Naive B cell (primary cell): ENCODE measurements at places on chromosomes 11 and 22. TPM values are rescaled to one million over a fixed set of nuclear protein-coding genes. Genes with fewer than 3 reads are reported as not detected.

DNA sequence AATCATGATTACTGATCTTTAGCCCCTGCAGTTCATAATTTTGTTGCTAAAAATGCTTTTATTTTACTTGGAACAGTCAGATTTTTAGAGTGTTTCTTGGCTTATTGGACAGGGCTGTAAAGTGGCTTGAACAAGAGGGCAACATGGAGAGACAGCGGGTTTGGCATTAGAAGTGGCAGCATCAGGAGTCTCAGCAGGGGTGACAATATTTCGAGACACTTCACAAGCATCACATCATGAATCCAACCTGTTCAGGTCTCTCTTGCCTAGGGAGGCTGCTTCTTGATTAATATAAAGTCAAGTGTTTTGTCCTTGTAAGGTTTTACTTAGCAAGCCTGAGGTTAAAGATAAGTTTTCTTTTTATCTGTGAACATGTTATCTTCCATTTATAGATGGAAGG, 2249.5 kb downstream of the LRRC4C start:
- no peak for DNase-seq

SPI1 gene
- polyA plus RNA-seq = 60.1 TPM

C11orf16 gene
- polyA plus RNA-seq = not detected

ETS1 gene
- 278 TPM for polyA plus RNA-seq

GRCh38 chr11:61764606-61765260, 12.3 kb downstream of the MYRF start:
- DNase-seq = no peak

BATF2 gene
- 0.13 TPM for polyA plus RNA-seq

DNA sequence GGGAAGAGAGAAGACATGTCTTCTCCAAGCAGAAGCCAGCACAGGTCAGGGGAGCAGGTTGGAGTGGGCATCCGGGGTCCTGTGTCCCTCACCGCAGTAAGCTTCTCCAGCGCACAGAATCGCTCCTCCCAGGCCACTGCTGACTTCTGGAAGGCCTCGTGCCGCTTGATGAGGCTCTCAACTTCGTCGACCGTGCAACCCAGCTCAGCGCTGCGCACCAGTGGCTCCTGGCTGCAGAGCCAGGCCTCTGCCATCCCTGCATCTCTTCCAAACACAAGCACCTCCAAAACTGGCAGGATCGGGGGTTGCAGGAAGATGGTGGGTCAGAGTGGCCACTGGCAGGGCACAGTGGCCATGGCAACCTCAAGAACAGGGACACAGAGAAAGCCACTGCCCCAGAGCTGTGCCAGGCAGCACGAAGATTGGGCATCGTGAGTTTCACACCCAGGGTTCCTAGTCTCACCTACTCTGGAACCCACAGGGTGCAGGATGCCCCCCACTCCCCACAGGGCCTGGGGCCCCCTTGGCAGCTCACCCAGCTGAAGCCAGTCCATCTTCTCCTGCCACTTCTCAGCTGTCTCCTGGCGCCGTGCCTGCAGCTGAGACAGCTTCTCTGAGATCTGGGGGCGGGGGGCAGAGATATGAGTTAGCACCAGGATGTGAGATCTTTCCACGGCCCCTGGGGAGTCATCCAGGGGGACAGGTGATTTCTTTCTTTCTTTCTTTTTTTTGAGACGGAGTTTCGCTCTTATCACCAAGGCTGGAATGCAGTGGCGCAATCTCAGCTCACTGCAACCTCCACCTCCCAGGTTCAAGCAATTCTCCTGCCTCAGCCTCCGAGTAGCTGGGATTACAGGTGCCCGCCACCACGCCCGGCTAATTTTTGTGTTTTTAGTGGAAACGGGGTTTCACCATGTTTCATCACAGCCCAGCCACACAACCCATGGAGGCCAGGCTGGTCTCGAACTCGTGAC, 11.2 kb upstream of the RBM4B start:
- DNase-seq = no peak

WBP2NL gene
- 1.5 TPM for polyA plus RNA-seq

DNA sequence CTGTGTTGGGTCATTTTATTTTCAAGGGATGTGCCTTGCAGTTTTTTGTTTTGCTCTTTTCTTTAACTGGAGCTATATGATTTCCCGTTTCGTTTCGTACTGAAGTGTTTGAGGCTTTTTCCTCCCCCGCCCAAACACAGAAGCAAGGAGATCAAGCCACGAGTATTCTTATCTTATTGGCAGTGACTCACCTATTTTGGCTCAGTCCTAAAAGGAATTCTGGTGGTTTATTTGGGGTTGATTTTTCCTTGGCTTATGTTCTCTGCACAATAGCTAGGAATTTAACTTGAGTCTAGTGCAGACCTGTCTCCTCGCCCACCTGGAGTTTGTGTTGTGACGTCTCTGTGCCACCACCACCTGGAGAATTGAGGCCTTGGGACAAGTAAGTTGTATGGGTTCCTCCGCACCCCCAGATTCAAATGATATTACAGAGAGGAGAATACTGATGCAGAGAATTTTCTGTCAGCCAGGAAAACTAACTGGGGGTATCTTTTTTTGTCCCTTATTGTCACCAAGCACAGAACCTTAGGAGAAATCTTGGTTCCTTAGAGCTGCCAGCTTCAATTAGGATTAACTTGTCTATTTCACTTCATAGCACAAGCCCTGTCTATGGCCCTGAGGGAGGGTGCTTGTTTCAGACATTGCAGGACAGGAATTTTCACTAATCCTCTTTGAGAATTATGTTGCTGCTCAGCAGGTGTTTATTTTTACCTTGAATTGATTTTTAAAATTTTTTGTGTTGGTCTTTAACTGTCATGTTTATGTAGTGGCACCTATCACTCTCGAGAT, 90.4 kb upstream of the BIRC3 start:
- DNase-seq = no peak

CACNA1I gene
- not detected for polyA plus RNA-seq

DNA sequence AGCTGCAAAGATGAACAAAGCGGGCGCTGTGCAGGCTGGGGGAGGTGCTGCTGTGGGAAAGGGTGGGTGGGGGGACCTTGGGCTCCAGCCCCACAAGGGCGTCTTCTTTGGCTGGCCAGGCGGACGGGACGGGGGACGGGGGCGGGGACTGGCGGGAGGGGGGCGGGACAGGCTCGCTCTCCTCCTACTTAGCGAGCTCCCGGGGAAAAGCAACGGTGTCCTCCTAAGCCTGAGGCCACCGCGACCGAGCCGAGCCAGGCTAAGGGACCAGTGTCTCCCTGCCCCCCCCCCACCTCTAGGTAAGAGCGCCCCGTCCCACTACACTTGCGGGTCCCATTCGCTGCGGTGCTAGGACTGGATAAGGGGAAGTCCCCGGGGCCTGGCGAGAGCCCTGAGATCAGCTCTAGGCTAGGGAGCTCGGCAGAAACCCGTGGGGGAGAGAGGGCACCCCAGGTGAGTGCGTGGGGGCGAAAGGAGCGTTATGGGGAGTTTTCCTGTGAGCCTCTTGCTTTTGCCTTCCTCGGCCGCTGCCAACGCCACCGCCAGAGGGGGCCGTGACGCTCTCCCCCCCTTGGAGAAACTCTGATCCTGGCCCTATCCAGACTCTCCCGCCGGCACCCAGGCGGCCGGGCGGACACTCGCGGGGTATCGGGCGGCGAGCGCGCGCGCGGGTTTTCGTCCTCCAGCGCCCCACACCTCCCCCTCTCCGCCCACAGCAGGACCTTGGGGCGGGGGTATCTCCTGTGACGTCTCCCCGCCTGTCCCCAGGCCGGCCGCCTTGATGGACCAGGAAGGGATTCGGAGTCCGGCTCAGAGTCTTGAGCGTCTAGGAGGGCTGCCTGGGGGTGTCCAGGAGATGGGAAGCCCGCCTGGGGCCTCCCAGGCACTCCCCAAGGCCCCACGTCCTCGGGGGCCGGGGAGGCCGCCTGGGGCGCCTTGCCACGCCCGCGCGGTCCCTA, at the start of gene PHLDB1:
Gene PHLDB1 (plus strand): TSS at position 215 of the 959 bp plus-strand sequence. CDS start 6,222 bp downstream, outside the sequence.
- DNase-seq = peak; percentile 40

GRCh38 chr11:106986673-106987072, 31.6 kb downstream of the GUCY1A2 start:
- no peak for DNase-seq
